Tracheal epithelial cell (primary cell): ENCODE measurements at places on chromosomes 5 and 9. TPM values are rescaled to one million over a fixed set of nuclear protein-coding genes. Genes with fewer than 3 reads are reported as not detected.

Gene PCA3
- total RNA-seq = not detected in 2 replicates

Gene LVRN
- total RNA-seq = 0.24 TPM in 1 of 2 replicates, not detected in the other

Gene GCNT4
- 3.6 and 4.7 TPM in 2 replicates for total RNA-seq

Gene VLDLR
- 32.5 and 32.8 TPM in 2 replicates for total RNA-seq

Gene URM1
- total RNA-seq = 30.5 and 31.3 TPM in 2 replicates

Gene DBH
- not detected in 2 replicates for total RNA-seq

Gene SLC6A18
- not detected in 2 replicates for total RNA-seq

Gene RFESD
- total RNA-seq = 0.48 and 4.0 TPM in 2 replicates

Gene SHB
- total RNA-seq = 19.8 and 35.7 TPM in 2 replicates

Gene CERCAM
- total RNA-seq = 19.2 and 68.2 TPM in 2 replicates

Gene SLC27A6
- total RNA-seq = 0.96 TPM in 1 of 2 replicates, not detected in the other

Gene LECT2
- total RNA-seq = not detected in 2 replicates

Gene NKD2
- total RNA-seq = 0.24 TPM in 1 of 2 replicates, not detected in the other

Gene B4GALT1
- total RNA-seq = 35.9 and 46.7 TPM in 2 replicates

Gene ERGIC1
- total RNA-seq = 95.2 and 114 TPM in 2 replicates

Gene NR3C1
- 30.8 and 55.4 TPM in 2 replicates for total RNA-seq

Gene CCNO
- total RNA-seq = 1.2 and 7.2 TPM in 2 replicates

Gene ZNF883
- total RNA-seq = 0.96 and 1.1 TPM in 2 replicates

Gene SLC35D2
- 23.6 and 33.2 TPM in 2 replicates for total RNA-seq

Gene PTPRD
- 2.6 and 3.1 TPM in 2 replicates for total RNA-seq

Gene TOR1B
- 19.4 and 19.8 TPM in 2 replicates for total RNA-seq

Gene SLIT3
- 1.3 and 2.7 TPM in 2 replicates for total RNA-seq

Gene NTNG2
- total RNA-seq = under 0.01 and 0.24 TPM in 2 replicates

Gene PRPF4
- 35.9 and 43.3 TPM in 2 replicates for total RNA-seq
